Myometrial cell (primary cell): ENCODE measurements at places on chromosomes 5 and 9. TPM values are rescaled to one million over a fixed set of nuclear protein-coding genes. Genes with fewer than 3 reads are reported as not detected.

Gene PCDHGB6
- total RNA-seq = 0.29 and 0.89 TPM in 2 replicates

Gene TRPM3
- total RNA-seq = under 0.01 and 10.6 TPM in 2 replicates

Gene HRCT1
- 0.18 and 0.86 TPM in 2 replicates for total RNA-seq

Gene GLRA1
- not detected in 2 replicates for total RNA-seq

Gene CYSRT1
- 2.3 and 2.8 TPM in 2 replicates for total RNA-seq

Gene SLC2A6
- total RNA-seq = 32.6 and 33.8 TPM in 2 replicates

Gene PDCD1LG2
- 9.6 and 11.0 TPM in 2 replicates for total RNA-seq

Gene ZNF354B
- 3.0 and 5.8 TPM in 2 replicates for total RNA-seq

Gene SLC6A19
- not detected in 2 replicates for total RNA-seq

Gene TMEM174
- total RNA-seq = not detected in 2 replicates

Gene IL7R
- total RNA-seq = 19.6 and 22.7 TPM in 2 replicates

Gene PIP5K1B
- not detected in 2 replicates for total RNA-seq

Gene THBS4
- 0.18 TPM in 1 of 2 replicates, not detected in the other for total RNA-seq

Gene INSL4
- not detected in 2 replicates for total RNA-seq

Gene ROR2
- 24.1 and 25.4 TPM in 2 replicates for total RNA-seq

Gene B4GALT7
- 60.8 and 61.0 TPM in 2 replicates for total RNA-seq

Gene GMCL2
- total RNA-seq = not detected in 2 replicates

Gene OR1Q1
- total RNA-seq = not detected in 2 replicates

Gene AGTPBP1
- 2.6 and 4.3 TPM in 2 replicates for total RNA-seq

Gene SLC6A18
- not detected in 2 replicates for total RNA-seq

Gene ATP6V0E1
- total RNA-seq = 148 and 203 TPM in 2 replicates

Gene DCP2
- 14.7 and 39.7 TPM in 2 replicates for total RNA-seq

Gene HAVCR2
- not detected in 2 replicates for total RNA-seq
